Stimulated activated CD4-positive, alpha-beta T cell treated with anti-CD3 and anti-CD28 coated beads, TNF-alpha, amount 100 ng/mL, for 4 hours (primary cell): ENCODE measurements at places on chromosomes 1 and 21.

- no peak for DNase-seq
Measured at GRCh38 chr1:189141056-189141455, 1336.6 kb downstream of the BRINP3 start.

DNA sequence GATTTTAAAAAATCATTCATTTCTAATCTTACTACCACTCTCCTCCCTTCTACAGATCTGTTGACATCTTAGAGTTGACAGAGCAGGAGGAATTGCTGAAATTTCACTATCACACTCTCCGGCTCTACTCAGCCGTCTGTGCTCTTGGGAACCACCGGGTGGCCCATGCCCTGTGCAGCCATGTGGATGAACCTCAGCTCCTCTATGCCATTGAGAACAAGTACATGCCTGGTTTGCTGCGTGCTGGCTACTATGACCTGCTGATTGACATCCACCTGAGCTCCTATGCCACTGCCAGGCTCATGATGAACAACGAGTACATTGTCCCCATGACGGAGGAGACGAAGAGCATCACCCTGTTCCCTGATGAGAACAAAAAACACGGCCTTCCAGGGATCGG is 276.7 kb downstream of the ZP4 start:
- DNase-seq = no peak

DNA sequence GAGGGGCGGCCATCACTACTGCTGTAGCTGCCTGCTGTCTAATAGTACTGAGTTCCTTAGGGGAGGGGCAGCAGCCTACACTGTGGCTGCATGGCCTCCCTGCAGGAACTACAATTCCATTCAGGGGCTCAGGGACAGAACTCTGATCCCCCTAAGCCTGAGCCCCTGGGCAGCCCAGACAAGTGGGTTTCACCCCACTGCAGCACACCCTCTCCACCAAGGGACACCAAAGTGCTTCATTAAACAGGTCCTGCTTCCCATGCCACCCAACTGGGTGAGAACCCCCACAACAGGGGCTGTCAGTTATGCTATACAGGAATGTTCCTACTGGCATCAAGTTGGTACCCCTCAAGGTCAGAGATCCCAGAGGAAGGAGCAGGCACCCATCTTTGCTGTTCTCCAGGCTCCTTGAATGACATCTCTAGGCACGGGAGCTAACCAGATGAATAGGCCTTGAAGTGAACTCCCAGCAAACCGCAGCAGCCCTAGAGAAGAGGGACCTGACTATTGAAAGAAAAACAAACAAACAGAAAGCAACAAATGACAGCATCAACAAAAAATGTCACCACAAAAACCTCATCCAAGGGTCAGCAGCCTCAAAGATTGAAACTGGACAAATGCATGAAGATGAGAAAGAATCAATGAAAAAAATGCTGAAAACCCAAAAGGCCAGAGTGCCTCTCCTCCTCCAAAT is 437.4 kb downstream of the NUF2 start:
- no peak for DNase-seq

GRCh38 chr21:28936721-28937120 is 56.0 kb downstream of the LTN1 start:
- no peak for DNase-seq

GRCh38 chr1:111006556-111006955 is 42.8 kb upstream of the LRIF1 start:
- DNase-seq = no peak

DNA sequence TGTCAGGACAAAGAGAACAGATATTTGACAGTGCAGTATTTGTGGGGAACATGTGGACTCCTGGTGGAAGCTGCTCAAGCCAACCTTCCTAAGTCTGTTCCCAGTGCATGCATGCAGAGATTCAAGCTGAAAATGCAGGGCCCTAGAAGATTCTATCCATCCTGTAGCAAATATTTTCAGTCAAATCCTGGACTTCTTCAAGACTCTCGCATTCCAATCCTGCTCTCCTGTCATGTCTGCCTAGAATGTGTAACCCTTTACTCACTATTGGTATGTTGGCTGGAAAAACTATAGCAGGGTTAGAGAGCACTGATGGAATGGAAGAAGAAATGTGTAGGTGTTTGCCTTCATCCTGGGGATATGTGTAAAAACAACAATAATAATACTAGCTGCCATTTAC is 385.6 kb upstream of the PKN2 start:
- DNase-seq = no peak

DNA sequence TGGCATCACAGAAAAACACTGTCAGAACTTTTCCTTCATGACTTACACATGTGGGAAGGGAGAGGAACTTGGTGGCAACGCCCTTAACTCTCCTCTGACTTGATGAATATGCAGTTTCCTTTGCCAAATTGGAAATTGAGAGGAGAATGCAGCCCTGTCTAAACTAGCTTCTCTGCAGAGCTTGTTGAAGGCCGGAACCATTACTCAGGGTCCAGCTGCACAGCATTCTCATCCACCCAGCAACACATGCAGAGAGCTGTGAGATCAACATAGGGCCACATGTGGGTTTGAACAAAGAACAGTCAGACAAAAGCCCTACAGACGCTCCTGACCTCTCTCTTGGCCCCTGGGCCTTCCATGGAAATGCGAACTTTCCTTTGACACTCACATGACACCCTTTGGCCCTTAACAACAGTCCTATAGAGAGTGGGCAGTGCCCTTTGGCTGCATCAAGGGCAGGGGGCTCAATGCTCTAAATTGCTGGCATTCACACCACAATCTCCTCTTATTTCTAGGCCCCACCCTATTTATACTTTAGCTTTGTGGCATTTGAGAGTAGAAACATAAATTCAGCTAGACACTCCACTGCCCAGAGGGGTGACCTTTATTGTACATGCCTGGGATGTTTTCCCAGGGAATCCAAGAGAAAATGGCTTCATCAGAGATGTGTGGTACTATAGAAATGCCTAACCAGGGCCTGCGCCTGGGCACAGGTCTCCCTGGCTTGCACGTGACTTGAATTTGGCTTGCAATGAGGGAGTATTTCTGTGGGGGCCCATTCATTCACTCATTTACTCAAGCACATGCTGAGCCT is 64.4 kb downstream of the CDC7 start:
- no peak for DNase-seq

DNA sequence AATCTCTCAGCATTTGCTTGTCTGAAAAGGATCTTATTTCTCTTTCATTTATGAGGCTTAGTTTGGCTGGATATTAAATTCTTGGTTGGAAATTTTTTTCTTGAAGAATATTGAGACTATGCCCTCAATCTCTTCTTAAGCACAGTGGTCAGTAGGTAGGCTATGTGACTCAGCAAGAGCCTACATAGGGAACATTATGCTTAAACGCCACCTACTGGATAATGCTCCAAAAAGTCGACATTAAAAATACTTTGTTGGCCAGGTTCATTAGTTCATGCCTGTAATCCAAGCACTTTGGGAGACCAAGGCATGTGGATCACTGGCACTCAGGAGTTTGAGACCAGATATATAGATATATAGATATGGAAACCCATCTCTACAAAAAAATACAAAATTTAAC is 678.0 kb upstream of the USP24 start:
- no peak for DNase-seq

GRCh38 chr1:196723325-196724185 is 51.1 kb upstream of the CFHR3 start:
- DNase-seq = no peak

DNA sequence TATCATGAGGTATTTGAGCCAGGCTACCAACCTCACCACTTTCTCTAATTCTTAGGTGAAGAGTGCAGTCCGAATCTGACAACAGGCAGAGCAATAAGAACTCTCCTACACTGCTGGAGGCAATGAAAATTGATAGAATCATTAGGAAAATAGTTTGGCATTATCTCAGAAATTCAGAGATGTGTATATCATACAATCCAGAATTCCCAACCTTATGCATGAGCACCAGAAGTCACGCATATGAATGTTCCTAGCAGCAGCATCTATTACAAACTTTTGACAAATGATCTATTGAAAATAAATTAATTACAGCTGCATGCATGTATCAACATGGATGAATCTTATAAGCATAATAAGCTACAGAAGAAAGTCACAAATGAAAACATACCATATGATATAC is 176.9 kb upstream of the CAMK1G start:
- DNase-seq = no peak

- DNase-seq = no peak
Measured at GRCh38 chr1:161199506-161200139, 769 bp upstream of the ADAMTS4 start.

DNA sequence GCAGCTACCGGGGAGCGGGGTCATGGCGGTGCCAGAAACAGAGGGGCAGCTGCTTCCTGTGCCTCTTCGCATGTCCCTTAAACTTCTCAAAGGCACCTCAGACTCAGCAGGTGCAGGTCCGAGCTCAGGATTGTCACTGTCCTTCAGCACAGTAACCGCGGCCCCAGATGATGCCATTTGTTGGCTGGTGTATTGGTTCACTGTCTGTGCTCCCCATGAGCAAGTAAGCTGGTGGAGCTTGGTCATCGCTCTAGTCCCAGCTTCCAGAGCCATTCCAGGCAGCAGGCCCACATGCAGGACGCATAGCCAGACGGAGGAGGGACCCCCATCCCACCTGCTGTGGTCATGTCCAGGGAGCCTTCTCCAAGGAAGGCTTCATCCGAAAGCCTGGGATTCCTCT is 154.0 kb upstream of the AJAP1 start:
- no peak for DNase-seq

- no peak for DNase-seq
Measured at GRCh38 chr21:25759573-25759972, 24.8 kb downstream of the GABPA start.

DNA sequence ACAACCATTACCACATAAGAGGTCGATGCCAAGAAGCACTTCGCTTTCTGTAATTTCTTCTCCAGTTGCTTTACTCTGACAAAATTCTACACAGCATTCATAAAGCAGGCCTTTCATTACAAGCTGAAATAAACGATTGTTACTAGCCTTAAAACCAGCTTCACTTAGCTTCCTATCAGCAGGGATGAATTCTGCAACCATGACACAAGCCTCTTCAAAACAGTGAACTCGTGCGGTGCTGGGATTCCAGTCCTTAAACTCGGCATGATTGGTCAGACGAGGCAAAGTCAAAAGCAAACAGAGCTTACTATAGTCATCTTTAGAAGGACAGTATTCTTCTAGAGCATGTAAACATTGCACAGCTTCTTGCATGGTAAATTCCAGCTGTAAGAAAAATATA is 30.6 kb downstream of the WDR47 start:
- DNase-seq = no peak

- DNase-seq = no peak
Measured at GRCh38 chr1:203744075-203744972, 20.7 kb upstream of the LAX1 start.

DNA sequence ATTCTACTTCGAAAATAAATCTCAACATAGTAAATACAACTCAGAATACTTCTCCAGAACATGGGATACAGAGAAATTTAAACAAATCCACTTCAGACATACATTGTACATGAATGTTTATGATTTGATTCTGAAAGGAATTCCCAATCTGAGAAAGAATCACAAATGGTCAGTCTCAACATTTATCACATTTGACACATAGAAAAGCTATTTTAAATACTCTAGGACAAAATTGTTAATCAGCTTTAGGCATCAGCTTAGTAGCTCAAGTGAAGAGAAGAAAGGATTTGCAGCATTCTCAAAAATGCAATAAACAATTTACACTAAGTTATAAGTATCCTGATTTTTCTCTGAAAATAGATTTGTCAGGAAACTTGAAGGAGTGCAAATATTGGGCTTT is 184.8 kb downstream of the PTPRC start:
- DNase-seq = no peak

DNA sequence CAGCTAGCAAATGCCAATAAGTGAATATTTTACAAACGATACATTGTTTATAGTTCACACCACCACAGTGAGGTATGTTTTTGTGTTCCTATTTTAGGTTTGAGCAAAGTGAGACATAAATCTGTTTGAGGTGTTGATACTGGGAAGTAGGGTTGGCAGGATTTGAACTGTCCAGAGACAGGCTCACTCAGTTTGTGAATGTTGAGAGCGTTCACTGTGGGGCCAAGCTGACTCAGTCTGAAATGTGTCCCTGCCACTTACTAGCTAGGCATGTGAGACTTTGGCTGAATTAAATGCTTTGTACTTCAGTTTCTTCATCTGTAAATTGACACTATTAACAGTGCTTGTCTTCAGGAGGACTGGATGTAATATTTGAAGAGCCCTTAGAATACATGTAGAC is 35.1 kb downstream of the DIRAS3 start:
- DNase-seq = no peak

DNA sequence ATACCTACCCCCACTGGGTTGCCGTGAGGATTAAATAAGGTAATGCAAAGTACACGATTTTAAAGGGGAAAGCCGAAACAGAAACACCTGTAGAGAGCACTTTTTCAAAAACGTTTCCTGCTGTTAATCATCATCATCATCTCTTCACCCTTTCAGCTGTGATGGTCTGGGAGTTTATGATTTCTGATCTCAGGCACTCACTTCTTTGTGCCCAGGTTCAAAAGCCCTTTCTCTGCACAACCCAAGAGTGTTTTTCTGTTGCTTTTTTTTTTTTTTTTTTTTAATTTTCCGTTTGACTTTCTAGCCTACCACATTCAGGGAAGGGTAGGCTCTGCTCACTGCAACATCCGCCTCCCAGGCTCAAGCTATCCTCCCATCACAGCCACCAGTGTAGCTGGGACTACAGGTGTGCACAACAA is 936 bp upstream of the UBXN11 start:
- DNase-seq = no peak

GRCh38 chr1:222654849-222655248 is 37.0 kb downstream of the MIA3 start:
- DNase-seq = peak; percentile 67

- DNase-seq = no peak
Measured at GRCh38 chr21:38468989-38469388, 29.3 kb downstream of the ERG start.

- DNase-seq = no peak
Measured at GRCh38 chr1:150545486-150546032, 3.6 kb upstream of the ADAMTSL4 start.

DNA sequence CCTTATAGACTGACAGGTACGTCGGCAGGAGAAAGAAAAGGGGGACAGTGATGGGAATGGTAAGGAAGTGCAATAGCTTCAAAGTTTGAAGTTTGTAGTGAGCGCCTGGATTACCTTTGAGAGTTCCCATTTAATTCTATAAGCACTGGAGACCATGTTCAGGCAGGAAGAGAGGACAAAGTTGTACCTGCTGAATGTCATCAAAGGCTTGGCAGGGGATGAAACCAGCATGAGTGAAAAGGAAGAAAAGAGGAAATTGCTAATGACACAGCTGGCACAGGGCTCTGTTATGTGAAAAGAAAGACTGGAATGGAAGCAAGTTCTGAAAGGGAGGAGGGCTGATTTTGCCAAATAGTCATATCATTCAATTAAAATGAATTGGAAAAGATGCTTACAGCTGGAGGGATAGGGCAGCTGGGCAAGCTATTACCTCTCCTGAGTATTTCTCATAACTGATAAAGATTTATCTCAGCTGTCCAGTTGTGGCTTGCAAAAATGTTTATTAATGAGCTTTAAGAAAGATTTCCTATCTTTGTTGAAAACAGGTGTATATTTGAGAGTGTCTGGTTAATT is 109.2 kb downstream of the HMCN1 start:
- DNase-seq = no peak

GRCh38 chr1:224541072-224541790 is 74.9 kb upstream of the CNIH3 start:
- DNase-seq = no peak

- DNase-seq = no peak
Measured at GRCh38 chr21:21101911-21102310, 103.7 kb downstream of the NCAM2 start.
